ENCODE measurements at places on chromosomes 7 and 10. TPM values are rescaled to one million over a fixed set of nuclear protein-coding genes. Genes with fewer than 3 reads are reported as not detected.

DNA sequence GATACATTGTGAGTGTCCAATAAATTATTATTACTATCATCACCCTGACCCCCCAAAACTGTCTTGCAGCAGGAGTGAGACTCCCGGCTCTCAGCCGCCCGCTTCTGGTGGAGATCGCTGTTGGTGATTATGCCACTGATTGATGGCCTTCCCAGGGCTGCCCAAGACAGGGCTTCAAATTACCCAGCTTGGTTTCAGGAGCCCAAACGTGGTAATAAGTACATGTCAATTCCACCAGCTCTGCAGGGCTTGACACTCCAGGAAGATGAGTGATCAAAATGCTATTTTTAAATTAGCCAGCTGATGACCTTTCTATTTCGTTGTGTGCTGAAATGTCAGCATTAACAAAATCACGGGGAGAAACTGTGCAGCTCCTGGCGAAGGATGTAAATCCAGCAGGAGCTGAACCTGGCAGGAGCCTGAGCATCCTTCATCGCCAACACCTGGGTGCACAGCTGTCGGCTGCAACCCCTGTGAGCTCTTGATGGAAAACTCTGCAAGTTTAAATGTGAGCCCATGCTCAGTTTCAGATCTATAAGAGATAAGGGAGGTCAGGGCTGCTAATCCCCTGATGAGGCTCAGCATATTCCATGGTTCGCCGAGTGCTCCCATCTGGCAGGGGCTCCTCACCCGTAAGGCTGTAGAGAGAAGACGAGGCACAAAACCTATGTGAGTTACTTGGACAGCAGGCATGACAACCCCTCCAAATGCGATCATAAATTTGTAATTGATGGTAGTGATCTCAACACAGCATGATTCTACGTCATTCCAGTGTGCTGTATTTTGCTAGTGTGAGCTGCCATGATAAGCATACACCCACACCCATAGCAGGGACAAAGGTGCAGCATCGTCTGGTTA is 446.3 kb downstream of the TCERG1L start:
- no peak for DNase-seq

GRCh38 chr7:6709808-6710207 is 3.1 kb upstream of the ZNF12 start:
- no peak for DNase-seq

GRCh38 chr7:111388912-111389311 is 173.4 kb downstream of the IMMP2L start:
- DNase-seq = no peak

DNA sequence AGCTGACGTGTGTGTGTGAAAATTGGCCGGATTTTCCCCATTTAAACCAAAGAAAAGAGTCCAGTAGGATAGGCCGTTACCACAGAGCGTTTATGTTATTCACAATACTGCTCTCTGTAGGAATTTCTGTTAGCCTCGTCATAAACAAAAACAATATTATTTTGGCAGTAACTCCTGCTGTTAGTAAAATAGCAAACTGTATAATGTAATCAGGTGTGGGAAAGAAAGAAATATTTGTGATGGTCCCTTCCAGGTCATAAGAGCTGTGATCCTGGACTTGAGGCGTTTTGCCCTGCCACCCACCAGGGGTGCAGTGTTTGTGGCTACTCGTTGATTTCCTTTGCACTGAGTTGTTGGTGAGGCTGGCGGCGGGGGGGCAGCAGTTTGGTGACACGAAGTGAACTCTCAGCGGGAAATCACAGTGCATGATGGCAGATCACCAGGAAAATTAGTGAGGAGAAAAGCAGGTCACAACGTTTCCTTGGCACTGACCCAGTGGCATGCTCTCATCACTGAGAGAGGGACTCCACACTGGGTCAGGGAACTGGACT is 2.8 kb downstream of the EEPD1 start:
- DNase-seq = no peak

DNA sequence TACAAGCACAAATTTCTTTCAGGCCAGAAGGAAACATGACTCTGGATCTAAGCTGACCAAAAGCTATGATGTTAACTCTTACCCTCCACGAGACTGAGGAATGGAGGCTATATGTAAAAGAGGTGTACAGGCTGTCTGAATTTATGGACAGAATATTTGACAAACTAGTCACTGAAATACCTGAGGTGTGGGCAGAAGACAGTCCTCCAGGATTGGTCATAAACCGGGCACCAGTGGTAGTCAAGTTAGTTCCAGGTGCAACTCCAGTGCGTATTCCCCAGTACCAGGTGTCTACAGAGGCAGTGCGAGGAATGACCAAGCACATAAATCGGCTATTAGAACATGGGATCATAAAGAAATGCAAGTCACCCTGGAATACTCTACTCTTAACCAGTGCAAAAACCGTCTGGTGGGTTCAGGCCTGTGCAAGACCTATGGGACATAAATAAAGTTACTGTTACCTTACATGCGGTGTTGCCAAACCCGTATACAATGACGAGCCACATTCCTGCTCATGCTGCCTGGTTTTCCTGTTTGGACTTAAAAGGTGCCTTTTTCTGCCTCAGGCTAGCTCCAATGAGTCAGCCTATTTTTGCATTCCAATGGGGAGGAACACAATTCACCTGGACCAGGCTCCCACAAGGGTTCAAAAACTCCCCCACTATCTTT is 6.7 kb upstream of the CYREN start:
- peak; percentile 16 for DNase-seq

- no peak for DNase-seq
Measured at GRCh38 chr10:31261511-31262311, 57.3 kb upstream of the ZEB1 start.

DNA sequence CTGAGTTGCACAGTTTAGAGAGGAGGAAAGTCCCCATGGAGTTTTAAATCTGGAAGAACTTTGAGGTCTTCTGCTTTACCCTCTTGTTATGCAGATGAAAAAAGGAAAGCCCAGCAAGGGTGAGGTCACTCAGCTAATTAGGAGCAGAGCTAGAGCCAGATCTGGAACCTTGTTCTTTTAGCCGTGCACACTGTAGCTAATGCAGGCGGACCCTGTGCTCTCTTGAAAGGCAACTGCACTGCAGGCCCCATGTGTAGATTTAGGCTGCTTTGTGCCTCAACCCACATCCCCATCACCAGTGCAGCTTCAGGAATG is 63.4 kb downstream of the SYPL1 start:
- no peak for DNase-seq

- no peak for DNase-seq
Measured at GRCh38 chr10:34759837-34760215, 55.3 kb downstream of the PARD3 start.

DNA sequence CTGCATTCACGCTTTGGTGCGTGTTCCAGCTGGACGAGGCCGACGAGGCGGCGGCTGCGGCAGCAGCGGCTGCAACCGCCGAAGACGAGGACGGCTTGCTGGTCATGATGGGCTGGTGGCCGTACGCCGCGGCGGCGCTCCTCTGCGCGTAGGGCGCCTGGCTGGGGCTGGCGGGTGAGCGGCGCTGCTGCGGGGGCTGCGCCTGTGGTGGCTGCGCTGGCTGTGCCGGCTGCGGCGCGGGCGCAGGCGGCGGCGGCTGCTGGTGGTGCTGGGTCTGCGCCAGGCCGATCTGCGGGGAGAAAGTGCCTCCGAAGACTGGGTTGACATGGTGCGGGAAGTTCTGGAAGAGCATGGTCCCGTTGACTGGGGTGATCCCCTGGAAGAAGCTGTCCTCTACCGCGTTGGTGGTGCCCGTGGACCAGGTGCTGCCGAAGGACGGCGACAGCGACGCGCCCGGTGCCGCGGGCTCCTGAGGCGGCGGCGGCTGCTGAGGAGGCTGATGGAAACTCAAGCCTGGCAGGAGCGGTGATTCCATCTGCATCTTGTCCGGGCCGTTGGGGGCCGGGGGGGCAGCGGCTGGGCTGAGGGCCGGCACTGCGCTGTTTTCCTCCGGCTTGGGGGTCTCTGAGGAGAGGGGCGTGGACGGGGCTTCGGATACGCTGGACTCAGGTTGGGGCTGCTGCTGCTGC is 51.1 kb downstream of the CPEB3 start:
- DNase-seq = peak; percentile 90

DNA sequence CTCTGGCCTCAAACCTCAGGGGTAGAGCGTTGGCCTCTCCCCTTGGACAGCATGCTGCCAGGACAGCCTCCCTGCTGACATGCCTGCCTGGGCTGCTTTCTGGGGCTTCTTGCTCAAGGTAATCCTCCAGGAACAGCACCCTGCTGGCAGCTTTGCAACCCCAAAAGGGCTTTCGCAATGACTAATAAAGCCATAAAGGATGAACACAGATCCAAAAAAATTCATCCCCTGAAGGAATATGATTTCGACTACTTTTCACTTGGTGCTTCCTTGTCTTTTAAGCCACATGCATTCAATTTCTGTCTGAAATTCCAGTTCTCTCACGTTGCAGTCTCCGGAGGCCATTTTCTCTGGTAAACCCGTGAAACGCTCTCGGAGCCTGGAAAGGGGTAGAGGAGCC is 15.1 kb upstream of the SH3PXD2A start:
- DNase-seq = no peak

DNA sequence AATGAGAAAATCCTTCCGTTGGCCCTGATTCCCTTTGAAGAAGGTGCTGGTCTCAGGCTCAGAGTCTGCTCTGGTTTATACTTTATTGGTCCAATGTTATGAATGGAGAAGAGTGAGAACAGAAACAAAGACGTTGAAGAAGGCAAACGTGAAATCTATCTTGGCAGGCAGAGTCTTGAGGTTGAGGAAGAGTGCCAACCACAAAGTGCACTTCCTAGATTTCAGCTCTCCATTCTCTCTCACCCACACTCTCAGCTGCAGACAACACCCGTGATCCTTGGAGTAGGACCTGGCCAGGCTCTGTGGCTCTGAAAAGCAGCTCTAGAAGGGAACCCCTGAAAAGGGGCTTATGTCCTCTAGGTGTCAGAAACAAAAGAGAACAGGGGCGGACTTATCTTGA is 128.9 kb upstream of the PLXNA4 start:
- DNase-seq = no peak

- no peak for DNase-seq
Measured at GRCh38 chr7:106423821-106424475, 139.2 kb upstream of the NAMPT start.

DNA sequence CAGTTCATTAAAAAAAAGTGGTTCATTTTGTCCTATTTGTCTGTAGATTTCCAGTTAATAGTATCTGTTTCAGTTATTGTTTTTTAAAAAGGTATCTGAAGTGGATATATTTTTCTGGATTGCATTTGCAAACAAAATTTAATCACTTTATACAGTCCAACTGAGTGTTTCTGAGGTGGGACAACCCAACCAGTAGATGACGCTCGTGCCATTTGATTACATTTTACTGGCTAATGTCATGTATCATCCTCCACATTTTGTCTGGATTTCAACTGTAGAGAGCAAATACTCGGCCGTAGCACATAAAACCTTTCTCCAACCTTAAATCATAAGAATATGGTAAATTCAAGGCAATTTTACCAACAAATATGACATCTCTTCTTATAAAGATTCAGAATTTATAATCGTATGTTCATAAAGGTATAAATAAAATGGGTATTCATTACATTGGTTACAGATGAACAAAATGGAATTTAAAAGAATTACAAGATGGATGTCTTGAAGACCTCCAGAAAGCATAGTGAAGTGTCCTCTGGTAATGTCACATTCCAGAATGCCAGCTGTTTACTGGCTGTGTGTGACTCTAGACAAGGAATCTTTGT is 789.0 kb downstream of the PHTF2 start:
- DNase-seq = no peak

DNA sequence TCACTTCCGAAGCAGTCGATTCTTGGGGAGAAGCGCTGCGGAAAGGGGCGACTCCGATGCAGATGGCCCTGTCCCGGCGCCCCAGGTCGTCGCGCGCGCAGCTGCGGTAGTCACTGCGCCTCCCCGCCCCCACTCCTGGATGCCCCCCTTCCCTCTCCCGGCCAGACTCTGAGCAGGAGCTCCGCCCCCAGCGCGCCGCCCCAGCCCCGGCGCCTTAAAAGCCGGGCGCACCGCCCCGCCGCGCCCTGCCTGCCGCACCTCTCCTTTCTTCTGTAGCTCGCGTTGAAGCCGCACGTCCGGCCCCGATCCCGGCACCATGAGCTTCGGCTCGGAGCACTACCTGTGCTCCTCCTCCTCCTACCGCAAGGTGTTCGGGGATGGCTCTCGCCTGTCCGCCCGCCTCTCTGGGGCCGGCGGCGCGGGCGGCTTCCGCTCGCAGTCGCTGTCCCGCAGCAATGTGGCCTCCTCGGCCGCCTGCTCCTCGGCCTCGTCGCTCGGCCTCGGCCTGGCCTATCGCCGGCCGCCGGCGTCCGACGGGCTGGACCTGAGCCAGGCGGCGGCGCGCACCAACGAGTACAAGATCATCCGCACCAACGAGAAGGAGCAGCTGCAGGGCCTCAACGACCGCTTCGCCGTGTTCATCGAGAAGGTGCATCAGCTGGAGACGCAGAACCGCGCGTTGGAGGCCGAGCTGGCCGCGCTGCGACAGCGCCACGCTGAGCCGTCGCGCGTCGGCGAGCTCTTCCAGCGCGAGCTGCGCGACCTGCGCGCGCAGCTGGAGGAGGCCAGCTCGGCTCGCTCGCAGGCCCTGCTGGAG is at the start of gene INA:
INA (plus strand) TSS at position 243 of the 817 bp plus-strand sequence; CDS start at position 317, 74 bp downstream.
- no peak for DNase-seq

DNA sequence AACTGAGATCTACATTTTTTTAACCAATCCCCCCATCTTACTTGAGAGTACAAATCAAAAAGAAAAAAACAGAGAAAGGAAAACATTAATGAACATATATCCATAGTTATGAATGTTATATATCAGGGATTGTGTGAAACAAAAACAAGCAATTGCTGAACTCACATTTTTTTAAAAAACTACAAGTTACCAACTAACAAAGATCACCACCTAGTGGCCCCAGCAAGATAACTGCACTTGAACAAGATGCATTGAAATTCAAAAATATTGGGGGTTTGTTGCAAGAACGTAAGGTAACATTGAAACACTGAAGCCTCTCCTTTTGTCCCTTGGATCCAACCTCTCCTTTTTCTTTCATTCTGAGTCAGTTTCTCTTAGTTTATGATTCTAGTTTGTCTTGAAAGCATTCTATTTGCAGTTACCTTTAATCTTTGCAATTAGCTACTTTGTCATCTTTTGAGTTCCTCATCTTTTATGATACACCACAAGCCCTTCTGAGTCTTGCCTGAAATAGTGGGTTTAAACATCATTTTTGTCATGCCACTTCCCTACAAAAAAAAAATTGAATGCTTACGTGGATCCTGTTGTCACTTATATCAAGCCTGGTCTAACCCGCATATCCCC is 87.3 kb upstream of the TES start:
- no peak for DNase-seq

DNA sequence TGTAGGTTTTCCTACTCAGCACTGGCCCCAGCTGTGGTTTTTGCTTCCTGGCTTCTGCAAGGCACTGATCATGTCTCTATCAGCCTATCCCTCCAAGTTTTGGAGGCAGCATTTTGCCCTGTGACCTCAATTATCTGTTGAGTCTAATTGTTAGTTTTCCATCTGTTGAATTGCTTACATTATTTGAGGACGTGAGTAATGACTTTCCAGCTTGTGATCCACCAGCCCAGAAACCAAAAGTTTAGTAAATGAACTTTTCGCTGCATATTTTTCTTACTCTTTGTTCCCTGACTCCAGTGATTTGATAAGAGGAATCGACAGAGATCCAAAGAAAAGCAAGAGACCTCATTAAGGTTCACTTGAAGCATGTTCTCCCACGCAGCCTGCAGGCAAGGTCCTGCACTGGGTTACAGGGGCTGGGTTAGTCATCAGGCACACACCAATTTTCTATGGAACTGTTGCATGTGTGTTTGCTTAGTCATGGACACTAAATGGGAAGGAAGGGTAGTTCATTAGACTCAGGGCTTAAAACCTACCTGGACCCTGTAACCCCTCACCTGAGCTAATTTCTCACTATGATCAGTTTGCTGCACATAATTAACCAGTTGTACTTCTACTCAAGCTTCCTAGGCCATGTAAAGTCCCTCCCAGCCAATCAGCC is 57.2 kb downstream of the AKR1E2 start:
- no peak for DNase-seq

Gene METTL27
- total RNA-seq = 5.8 TPM

Gene CDH23
- total RNA-seq = 14.2 TPM

Gene GOLGA7B
- total RNA-seq = 0.51 TPM

Gene ACSM6
- total RNA-seq = not detected
